IMR-90 (cell line): ENCODE measurements at places on chromosomes 1 and 21. TPM values are rescaled to one million over a fixed set of nuclear protein-coding genes. Genes with fewer than 3 reads are reported as not detected.

GRCh38 chr1:114079596-114080190 is 74.0 kb downstream of the SYT6 start:
- no peak for DNase-seq

DNA sequence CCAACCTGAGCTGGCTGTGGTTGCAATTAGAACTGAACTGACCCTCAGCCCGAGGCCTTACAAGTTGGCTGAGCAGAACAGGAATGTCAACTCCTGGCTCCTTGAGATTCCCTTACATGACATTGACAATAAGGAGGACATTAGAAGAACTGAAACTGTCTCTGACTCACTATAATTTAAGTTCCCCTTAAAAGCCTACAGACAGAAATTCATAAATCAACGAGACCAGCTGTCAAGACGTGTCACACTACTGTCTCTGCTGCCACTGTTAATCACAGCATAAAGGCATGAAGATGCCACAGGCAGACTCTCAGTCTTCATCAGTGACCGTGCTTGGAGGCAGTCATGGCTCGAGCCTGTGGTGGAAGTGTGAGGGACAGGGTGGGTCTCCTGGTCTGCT is 168.8 kb downstream of the GABPA start:
- no peak for DNase-seq

GRCh38 chr1:99784143-99784542 is 17.7 kb upstream of the FRRS1 start:
- peak; percentile 15 for DNase-seq

Gene RWDD3
- 10.4 and 10.6 TPM in 2 replicates for total RNA-seq

DNA sequence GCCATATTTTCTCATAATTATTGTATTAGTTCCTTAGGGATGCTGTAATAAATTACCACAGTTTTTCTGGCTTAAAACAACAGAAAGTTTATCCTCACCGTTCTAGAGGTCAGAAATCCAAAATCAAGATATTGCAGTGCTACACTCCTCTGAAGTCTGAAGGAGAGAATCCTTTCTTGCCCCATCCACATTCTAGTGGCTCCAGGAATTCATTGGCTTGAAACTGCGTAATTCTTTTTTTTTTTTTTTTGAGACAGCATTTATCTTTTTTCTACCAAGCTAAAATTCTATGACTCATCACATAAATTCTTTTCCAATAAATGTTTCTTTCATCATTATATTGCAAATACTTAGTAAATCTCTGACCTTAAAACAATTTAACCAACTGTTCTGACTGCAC is 451.0 kb upstream of the RGS18 start:
- peak; percentile 49 for DNase-seq

GRCh38 chr1:162136760-162137159 is 67.3 kb downstream of the NOS1AP start:
- peak; percentile 85 for DNase-seq

- peak; percentile 96 for DNase-seq
Observed at GRCh38 chr1:84247425-84248220, 53.9 kb upstream of the SAMD13 start.

Gene PADI4
- total RNA-seq, result not detected in 2 replicates

Gene OR2AK2
- not detected in 2 replicates for total RNA-seq

Gene CLDN8
- total RNA-seq, result not detected in 2 replicates

GRCh38 chr1:167412920-167413319 is 105.4 kb downstream of the CD247 start:
- no peak for DNase-seq

DNA sequence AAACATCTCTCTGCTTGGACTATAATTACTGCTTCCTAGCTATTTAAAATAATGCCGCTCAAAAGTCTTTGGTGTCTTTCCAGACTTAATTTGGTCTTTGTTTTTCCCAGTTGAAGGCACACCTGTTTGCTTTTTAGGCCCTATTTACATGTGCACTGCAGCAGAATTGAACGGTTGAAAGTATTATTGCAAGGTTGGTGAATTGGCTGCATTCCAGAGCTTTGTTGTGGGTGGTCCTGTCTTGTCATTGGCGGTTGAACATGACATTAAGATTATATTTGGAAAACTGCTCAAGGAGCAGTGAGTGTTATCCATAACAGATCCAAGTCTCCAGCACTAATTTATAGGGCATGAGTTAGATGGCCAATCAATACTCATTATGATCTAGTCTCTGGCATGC is 656.3 kb downstream of the PTPRC start:
- no peak for DNase-seq

DNA sequence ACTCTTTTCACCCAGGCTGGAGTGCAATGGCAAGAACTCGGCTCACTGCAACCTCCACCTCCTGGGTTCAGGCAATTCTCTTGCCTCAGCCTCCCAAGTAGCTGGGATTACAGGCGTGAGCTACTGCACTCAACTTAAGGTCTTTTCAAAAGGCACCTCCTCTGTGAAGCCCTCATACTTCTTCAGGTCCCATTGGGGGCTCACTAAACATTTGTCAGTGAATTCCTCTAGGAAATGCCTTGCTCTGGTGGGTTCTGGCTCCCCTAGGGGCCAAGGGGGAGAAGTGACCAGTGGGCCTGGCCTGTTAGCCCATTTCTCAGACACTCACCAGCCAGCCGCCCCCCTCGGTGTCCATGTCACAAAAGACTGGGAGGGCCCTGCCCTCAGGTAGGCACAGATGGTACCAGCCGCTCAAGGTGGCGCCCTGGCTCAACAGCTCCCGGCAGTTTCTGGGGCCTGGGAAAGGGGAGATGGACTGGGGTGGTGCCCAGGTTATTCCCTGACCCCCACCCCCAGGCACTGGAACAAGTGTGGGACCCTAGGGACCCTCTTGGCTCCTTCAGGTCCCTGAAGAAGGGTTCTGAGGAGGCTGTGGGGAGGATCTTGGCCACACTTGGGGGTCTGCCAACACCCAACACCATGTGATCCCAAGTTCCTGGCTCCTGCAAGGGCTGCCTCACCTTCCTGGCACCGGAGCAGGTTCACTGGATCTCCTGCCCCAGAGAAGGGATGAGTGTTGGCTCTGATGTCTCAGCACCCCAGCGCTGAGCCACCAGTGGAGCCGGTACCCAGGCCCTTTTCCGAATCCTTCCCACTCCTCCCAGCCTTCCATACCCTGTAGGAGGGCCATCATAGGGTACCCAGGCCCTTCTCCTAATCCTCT is 1.6 kb downstream of the FCN3 start:
- DNase-seq, result no peak

Gene RXFP4
- not detected in 2 replicates for total RNA-seq

DNA sequence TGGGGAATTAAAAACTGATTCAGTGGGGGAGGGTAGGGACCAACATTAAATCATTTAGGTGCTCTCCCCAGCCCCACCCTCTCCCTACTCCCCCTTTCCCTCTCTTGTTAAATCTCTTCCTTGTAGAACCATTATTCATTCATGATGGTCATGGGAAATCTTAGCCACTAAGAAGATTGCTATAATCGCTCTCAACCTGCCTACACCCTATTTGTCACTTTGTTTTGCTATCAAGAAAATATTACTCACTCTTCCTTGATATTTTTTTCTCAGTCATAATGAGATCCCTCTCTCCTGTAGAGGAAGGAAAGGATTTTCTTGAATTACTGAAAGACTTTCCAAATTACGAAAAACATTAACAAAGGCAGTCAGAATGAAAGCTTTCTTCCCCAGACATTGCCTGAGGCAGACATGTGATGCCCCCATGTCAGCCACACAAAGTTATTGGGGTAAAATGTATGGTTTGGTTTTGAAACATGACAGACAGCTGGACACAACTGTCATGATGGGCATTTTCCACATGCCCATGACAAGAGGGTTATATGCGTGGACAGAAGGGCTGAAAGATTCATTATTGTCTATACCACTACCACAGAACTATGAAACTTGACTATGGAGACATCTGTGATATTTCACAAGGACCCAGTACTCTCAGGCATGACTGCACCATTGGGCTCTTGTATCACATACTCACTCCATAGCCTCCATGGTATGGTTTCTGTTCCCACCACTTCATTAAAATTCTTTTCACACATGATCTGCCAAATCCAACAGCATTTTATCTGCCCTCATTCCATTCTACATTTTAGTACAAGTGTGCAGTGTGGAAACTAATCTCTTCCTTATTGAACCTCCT is 420.1 kb downstream of the DISC1 start:
- DNase-seq, result no peak

DNA sequence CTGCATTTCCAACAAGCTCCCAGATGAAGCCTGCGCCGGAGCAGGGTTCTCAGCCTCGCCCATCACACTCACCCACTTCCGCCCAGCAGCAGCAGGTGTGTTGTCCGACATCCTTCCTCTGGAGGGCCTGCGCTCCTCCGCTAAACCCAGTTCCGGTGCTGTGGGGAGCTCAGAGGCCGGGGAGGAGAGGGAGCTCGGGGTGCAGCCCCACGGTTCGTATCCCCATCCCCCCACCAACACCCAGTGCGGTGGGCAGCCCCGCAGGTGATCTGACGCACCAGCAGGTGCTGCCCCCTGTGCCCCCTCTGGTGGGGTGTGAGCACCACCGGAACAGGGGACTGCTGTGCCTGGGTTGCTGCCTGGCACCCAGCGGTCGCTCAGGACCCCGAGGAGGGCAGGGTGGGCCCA is 3.4 kb upstream of the PEX10 start:
- DNase-seq, result no peak

DNA sequence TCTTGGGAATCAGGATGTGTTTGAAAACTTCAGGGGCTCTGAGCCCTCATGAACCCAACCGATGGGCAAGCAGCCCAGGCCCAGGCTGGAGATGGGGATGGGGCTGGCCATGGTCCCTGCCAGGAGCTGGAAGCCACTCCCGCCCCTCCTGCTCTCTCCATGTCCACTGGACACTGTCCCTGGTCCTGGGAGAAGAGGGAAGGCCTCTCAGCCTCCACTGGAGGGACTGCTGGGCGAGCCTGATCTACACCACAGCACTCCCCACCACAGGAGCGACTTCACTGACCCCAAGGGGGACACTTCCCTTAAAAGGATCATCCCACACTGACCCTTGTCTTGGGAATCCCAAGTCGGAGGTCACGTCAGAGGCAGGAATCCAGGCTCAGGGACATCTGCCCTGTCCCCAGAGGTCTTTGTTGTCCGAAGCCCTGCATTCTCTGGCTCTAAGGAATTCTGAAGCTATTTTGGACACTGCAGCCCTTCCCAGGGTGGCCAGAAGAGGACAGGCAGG is 16.9 kb upstream of the COL18A1 start:
- DNase-seq, result no peak

DNA sequence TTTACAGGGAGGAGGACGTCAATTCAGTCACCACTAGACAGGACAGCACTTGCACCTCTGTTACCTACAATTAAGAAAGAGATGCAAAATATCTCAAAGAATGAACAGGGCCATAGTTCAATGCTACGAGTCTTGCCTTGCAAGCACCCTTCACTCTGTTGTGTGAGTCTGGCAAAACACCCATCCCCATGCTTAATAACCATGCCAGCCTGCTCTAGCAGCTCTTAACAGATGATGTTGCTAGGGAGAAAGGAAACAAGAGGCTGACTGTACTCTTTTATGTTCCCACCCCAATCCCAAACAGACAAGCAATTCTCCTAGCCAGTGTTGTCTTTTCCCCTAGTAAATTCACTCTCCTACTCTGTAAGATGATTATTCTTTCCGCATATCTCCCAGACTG is 5.3 kb downstream of the CBR1 start:
- no peak for DNase-seq

Gene LCK
- not detected in 2 replicates for total RNA-seq

- DNase-seq, result no peak
Observed at GRCh38 chr1:184322253-184322652, 64.6 kb upstream of the C1orf21 start.

Gene TMPRSS3
- not detected in 2 replicates for total RNA-seq
